Fibroblast of lung (primary cell): ENCODE measurements at places on chromosomes 2 and 18.

DNA sequence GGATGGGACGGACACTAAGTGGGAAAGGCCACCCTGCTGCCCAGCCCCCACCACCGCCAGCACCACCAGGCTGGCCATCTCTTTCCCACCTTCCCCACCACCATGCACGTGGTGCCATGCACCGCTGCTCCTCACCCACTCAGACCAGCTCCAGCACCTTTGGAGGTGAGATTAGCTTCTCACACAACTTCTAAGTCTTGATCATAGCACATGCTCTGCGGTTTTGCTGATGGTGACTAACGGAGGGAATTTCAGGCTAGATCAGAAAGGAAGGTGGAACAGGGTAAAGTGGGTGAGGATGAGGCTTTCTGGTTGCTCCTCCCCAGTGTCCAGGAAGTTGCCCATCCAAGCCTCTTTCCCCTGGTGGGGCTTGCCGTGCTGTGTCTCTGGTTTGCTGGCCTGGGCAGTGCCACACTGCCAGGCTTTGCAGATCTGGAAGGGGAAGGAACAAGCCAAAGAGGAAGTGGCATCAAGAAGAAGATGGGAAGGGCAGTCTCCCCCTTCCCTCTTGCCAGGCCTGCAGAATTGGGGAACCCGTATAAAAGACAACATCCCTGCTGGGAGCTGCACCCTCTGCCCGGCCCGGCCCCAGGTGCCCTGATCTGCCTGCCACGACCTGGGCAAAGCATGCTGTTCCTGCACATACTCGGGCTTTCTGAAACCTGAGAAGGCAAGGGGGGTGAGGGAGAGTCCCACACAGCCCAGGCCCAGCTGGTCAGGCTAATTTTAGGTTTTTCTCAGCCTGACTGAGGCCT lies 44.3 kb upstream of the CAB39 start:
- DNase-seq = peak; percentile 66

DNA sequence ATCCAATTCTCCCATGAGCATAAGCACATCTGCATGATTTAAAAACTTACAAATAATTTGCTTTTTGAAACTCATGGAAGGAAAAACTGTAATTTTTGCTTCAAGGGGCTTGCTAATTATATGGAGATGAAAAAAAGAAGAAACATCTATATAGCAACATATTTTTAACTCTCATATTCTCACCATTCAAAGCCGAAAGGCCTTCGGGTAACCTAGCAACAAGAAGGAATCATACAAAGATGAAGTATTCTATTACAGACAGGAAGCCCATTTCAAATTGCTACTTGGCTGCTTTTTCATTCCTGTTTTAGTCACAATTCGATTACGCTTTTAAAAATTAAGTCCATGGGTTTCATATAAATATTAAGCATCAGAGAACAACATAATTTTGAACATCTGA lies 39.2 kb upstream of the RNU4ATAC start:
- peak; percentile 34 for DNase-seq

DNA sequence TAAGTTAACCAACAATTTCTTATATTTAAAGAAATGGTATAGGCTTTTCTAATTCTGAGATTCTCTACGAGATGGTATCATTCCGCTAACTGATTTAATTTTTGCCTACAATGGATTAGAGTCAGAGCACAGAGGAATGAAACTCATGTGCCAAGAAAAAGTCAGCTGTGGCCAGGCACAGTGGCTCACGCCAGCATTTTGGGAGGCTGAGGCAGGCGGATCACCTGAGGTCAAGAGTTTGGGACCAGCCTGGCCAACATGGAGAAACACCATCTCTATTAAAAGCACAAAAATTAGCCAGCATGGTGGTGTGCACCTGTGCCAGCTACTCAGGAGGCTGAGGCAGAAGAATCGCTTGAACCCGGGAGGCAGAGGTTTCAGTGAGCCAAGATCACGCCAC lies 17.0 kb upstream of the TTN start:
- DNase-seq = no peak

DNA sequence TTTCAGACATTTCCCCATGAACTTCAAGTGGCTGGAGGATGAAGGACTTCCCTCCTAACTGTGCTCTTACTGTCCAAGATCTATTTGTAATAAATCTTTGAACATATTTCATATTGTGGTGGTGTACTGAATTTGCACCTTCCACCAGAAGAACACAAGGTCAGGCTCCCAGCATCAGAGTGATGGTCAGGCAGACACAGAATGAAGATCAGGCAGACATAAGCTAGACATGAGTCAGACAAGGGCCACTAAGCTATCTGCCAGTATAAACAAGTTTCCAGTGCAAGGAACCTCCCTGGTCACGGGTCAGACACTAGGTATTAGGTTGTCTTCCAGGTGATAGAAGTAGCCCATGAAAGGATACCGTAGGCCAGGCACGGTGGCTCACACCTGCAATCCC lies 20.0 kb downstream of the AQP12B start:
- DNase-seq = no peak

DNA sequence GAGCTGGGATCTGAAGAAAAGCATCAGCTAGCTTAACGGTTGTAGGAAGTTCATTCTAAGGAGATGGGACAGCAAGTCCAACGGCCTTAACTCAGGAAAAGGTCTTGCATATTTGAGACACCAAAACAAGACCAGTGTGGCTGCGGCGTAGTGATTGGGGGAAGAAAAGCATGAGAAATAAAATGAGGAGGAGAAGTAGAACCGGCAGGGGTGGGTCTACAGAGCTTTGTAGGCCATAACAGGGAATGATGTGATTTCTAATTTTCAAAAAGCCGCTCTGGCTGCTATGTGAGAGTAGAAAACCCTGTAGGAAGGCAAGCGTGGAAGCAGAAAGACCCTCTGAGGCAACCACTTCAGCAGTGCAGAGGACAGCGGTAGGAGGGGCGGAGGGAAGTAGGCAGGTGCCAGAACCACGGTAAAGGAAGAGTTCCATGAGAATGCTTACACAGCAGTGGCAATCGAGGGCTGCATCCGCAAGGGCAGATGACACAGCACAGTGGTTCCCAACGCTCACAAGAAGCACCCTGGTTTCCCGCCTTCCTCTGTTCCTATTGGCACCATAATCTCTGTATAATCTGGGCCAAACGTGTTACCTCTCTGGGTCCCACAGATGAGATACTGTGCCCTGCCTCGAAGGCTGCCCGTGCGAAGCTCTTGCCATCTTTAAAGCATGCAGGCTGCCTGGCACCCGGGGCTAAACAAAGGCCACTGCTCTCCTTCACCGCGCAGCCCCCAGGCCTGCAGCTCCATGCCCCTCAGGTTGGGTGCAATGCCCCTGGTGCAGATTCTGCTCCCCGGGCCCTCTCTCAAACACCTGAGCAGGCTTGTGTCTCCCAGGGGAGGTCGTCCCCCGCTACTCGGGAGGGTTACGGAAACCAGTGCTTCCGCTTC lies 795 bp downstream of the ANKRD39 start:
- DNase-seq = no peak

GRCh38 chr2:13353083-13353482 lies 636.3 kb downstream of the TRIB2 start:
- no peak for DNase-seq

GRCh38 chr2:1053786-1054185 lies 103.1 kb downstream of the SNTG2 start:
- DNase-seq = no peak

DNA sequence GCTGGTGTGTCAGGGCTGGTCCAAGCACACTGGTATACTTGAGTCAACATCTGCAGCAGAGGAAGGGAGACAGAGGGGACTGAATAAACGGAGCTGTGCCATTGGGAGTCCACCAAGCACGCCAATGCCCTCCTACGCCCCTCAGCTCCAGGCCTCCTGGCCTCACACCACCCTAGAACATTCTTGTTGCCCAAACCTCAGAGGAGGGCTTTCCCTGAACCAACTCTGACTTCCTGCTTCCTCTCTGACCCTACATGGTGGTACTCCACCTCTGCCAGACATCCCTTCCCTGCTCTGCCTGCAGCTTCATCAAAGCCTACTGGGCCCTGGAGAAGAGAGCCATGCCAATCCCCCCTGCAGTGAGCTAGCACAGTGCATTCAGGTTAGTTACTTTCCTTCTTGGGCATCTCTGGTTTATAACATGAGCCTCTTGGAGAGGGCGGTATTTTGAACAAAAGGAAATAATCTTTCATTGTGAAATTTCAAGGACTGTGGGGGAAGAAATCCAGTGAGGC lies 54.4 kb downstream of the ZBTB7C start:
- DNase-seq = no peak

DNA sequence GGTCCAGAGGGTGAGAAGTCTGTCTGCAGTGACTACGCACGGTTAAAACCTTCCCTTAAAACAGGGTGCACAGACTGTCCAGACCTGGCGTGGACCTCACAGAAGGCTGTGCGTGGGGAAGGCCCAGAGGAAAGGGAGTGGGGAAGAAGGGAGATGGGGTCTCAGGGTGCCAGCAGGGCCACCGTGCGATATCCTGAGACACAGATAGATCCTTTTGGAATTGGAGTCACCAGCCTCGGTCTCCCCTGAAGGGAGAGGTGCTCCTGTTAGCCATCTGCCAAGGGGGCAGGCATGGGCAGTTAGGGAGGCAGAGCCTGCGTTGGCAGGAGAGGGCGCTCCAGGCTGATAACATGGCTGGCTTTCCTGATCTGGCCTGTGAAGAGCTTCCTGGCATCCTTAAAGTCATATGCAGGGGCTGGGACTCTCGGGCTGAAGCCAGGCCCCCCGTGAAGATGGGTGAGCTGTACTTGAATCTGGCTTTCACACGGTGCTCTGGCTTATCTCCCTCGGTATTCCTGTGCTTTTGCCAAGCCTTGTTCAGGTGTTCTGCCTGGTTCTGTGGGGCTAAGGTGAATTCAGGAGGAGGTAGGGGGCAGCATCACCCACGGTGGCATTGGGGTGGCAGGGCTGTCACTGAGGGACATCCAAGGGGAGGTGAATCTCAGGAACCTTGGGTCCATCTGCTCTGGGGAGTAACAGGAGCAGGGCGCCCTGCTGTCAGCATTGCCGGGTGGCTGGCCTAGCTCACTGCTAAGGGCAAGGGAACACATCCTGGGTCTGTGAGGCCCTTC lies 107.2 kb upstream of the SMAD2 start:
- DNase-seq = no peak

GRCh38 chr2:161417438-161418274 lies 1.6 kb downstream of the TBR1 start:
- no peak for DNase-seq

GRCh38 chr2:208266553-208266893 lies 468 bp downstream of the PIKFYVE start:
- DNase-seq = peak; percentile 59

DNA sequence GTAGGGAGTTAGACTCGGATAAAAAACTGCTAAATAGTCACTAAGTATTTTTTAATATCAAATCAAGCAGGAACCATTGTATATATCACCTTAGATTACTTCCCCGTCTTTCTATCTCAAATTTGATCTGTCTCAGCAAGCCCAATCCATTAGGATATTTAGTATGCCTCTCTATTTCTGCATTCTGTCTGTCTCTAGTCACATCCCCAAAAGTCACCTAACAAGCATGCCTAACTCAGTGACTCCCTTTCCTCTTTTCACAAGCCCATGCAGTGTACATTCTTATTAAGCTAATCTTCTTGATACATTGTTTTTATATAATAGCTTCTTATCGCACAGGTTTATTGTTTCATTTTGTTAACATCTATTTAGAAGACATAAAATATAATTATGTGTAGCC lies 57.8 kb downstream of the PDE1A start:
- no peak for DNase-seq

DNA sequence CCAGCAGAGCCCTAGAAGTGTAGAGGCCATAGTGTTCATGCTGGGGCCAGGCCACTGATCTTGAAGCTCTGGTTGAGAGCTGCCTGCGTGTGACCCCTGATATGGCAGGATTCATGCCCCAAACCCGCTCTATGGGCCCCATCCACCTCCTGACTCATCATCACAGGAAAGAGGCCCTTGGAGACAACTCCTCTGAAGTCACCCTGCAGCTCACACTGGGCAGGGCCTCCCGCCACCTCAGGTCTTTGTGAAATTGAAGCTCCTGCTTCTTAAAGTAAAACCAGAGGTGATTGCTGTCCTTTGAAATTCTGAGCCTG lies 12.0 kb upstream of the TUBB6 start:
- DNase-seq = peak; percentile 28

GRCh38 chr2:5913711-5914395 lies 221.7 kb downstream of the SOX11 start:
- DNase-seq = no peak

GRCh38 chr2:7530001-7530400 lies 612.8 kb downstream of the RNF144A start:
- no peak for DNase-seq

- DNase-seq = no peak
Observed at GRCh38 chr2:197033222-197033621, 106.7 kb upstream of the PGAP1 start.

- DNase-seq = no peak
Observed at GRCh38 chr2:165804719-165805118, 10.7 kb upstream of the GALNT3 start.

DNA sequence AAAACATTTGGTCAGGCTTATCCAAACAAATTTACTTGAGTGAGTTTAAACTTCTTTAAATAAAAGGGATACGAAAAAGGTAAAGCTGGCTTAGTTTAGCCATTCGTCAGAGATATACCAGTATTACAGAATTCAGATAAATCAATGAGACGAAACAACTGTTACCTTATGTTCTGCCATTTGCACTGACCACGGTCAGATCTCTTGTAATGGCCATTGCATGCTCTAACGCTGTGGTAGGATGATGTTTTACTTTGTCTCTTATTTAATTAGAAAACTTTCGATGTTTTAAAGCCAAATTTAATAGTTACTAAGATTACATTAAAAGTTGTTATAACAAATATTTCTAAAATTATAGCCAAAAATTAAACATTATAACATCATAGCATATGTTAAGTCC lies 1.5 kb downstream of the C18orf54 start:
- DNase-seq = peak; percentile 50

- DNase-seq = peak; percentile 66
Observed at GRCh38 chr2:119431976-119432850, 559 bp downstream of the TMEM37 start.

DNA sequence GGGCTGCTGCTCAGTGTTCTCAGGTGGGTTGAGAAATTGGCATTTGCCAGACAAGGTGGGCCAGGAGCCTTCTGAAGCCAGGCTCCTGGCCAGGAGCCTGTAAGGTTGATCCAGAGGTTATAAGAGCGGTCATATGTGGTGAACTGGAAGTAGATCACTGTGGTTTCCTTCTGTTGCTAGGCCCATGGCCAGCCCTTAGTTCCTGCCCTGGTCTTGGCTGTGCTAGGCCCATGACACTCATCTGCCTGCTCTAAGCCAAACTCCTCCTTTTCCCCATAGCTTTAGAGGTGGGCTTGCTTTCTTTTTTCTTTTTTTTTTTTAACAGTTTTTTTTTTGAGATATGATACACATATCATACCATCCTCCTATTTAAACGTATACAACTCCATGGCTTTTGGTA lies 5.0 kb upstream of the MGAT5 start:
- DNase-seq = no peak

- no peak for DNase-seq
Observed at GRCh38 chr2:240429341-240429871, 6.1 kb upstream of the GPC1 start.

DNA sequence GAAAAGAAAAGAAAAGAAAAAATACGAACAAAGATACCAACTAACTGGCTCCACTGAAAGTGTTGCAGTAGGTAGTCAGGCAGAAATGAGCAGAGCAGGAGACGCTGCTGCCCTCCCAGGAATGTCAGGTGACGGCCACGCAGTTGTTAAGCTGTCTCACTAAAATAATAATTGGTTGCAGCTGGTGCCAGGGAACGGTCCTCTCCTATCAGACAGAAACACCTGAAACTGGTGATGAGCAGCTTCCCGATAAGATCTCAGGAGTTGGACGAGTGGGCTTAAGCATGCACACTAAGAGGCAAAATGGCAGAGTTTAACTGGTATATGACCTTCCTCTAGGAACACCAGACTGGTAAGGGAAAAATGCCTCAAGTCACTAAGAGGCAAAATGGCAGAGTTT lies 611.1 kb downstream of the ZEB2 start:
- no peak for DNase-seq

- no peak for DNase-seq
Observed at GRCh38 chr2:21420553-21421335, 297.0 kb downstream of the TDRD15 start.
